Epithelial cell of prostate (primary cell): ENCODE measurements at places on chromosomes 16 and 17.

- DNase-seq, result no peak
Observed at GRCh38 chr16:72836985-72837384, 210.9 kb downstream of the ZFHX3 start.

DNA sequence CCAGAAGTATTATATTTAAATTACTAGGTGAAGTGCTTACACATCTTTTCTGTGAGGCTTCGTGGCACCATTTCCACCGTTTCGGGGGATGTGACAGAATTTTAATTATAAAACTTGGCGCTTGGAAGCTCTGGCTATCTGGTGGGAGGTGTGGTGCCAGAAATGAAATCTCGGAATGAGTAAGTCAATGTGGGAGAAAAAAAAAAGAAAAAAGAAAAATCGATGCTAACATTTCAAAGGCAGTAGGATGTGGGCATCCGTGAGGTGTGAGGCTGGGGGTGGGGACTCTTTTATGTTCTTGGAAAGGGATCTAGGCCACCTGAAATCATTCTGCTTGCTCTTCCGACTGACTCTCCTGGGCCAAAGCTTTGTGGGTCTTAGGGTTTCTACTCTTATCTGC lies 21.9 kb downstream of the CPPED1 start:
- DNase-seq, result no peak

DNA sequence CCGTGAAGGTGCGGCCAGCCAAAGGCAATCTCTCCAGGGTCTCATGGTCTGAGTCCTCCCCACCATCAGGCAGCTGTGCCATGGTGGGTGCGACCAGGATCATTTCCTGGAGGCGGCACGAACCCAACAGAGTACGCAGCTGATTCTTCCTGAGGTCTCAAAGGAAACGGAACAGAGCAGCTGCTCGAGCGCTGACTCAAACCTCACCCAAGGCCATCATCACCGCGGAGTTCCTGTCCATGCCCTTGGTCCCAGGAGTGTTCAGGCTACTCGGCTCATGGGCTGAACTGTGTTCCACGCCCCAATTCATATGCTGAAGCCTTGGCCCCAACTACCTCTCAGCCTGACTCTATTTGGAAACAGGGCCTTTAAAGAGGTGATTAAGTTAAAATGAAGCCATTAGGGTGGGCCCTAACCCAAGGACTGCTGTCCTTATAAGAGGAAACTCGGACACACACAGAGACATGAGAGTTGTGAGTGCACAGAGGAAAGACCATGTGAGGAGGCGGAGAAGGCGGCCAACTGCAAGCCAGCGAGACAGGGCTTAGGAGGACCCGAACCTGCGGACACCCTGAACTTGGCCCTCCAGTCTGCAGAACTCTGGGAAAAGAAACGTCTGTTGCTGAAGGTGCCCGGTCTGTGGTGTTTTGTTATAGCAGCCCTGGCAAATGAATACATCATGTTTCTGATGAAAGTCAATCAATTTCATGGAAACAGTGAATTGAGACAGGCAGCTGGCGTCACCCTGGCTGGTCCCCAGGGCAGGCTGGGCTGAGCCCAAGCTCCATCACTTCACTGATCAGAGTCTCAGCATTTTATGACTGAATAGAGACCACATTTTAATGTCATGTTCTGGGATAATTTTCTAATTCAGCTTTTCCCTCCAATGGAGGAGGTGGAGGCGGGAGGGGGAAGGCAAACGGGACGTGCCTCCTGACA lies 13.7 kb downstream of the MXRA7 start:
- no peak for DNase-seq

GRCh38 chr17:53270936-53271335 lies 551.8 kb upstream of the KIF2B start:
- no peak for DNase-seq

- DNase-seq, result no peak
Observed at GRCh38 chr17:49914664-49915063, 54.3 kb upstream of the DLX4 start.

DNA sequence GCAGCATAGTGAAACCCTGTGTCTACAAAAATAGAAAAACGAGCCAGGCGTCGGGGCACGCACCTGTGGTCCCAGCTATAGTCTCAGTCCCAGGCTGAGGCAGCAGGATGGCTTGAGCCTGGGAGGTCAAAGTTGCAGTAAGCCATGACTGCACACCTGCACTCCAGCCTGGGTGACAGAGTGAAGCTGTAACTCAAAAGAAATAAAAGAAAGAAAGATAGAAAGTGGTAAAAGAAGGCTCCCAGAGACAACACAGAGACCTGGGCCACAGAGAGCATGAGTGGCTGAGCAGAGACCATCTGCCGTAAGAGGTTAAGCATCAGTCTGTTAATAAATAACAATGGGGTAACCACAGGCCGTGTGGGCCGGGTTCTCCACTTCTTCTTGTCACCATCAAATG lies 15.3 kb upstream of the HEXD start:
- no peak for DNase-seq

DNA sequence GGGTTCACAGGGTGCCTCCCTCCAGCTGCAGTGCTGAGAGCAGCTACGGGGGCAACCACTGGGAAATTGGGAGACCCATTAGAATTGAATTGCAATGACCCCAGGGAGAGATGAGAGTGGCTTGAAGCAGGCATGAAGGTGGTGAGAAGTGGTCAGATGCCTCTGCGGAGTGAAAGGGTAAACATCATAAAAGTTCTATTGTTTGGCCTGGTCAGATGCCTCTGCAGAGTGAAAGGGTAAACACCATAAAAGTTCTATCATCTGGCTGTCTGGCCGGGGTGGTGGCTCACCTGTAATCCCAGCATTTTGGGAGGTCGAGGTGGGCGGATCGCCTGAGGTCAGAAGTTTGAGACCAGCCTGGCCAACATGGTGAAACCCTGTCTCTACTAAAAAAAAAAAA lies 53.5 kb downstream of the TNFRSF13B start:
- DNase-seq, result no peak

DNA sequence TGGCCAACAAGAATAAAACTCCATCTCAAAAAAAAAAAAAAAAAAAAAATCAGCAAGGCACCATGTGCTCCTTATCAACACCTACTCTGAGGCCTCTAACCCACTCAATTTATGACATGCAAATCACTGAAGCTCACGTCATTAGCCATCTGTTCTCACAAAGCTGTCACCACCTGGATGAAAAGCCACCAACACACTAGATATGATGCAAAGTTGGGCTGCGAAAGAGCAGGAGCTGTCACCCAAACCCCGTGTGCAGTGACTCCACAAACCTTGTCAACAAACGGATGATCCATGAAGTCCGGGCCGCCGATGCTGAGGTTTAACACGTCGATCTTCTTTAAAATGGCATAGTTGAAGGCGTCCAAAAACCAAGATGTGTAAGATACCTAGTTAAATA lies 25.3 kb downstream of the MBTPS1 start:
- DNase-seq, result no peak

DNA sequence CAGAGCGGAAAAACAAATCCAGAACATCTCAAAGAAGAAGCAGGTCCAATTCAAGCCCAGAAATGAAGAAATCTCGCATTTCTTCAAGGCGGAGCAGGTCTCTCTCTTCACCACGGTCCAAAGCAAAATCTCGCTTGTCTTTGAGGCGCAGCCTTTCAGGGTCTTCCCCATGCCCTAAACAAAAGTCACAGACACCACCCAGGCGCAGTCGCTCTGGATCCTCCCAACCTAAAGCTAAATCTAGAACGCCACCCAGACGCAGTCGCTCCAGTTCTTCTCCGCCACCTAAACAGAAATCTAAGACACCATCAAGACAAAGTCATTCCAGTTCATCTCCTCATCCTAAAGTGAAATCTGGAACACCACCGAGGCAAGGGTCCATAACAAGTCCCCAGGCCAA lies 10.3 kb downstream of the SRRM2 start:
- no peak for DNase-seq

GRCh38 chr16:11893571-11893970 lies 22.2 kb downstream of the GSPT1 start:
- no peak for DNase-seq

DNA sequence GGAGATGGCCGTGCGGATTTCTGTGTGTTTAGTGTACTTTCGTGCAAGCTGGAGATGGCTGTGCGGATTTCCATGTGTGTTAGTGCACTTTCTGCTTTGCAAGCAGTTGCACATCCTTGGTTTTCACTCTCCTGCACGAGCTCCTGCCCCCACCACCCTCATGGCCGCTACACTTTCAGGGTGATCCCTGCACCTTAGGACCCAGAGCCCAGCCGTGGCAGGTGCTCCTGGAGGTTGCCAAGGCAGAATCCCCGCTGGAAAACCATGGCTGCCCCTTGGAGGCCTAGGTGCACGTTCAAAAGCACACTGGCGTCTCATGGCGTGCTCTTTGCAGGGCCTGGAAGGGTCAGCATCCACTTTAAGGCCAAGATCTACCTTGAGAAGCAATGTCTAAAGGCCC lies 311.0 kb upstream of the TNRC6C start:
- DNase-seq, result no peak

DNA sequence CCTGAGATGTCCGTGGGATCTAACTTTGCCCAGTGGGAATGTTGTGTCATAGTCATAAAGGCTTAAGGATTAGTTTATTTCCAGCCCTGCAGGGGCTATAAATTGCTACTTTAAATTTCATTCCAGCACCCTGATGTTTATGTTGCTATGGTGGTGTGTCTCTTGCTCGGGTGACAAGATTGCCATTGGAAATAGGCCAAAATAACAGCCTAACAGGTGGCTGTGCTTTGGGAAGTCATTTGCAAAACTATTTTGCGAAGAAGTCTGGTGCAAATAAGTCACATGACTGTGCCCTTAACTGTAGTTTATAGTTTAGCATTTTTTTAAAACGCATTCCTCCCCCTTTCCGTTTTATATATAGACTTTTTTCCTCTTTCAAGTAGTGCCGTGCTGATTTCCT lies 23.1 kb downstream of the PITPNC1 start:
- DNase-seq, result no peak

- no peak for DNase-seq
Observed at GRCh38 chr17:44024271-44024663, 9.5 kb upstream of the TMEM101 start.

DNA sequence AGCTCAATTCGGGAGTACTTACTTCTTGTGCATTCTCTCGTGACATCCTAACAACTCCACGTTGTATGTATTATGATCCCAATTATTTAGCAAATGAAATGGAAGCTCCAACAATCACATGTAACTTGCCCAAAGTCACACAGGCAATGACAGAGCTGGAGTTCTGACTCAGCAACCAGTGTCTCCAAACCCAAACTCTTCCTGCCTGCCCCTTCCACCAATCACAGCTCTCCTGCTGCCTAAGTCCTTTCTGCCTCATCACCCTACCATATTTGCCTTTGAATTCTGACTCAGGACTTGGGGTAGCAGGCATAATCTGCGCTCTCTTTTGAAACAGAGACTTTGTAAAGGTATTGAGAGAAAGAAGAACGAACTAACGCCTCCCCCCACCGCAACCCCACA lies 245.2 kb upstream of the MAF start:
- no peak for DNase-seq

GRCh38 chr17:35046245-35046644 lies 17.3 kb downstream of the RFFL start:
- no peak for DNase-seq

GRCh38 chr16:88525663-88525990 lies 44.6 kb upstream of the ZC3H18 start:
- no peak for DNase-seq

- no peak for DNase-seq
Observed at GRCh38 chr17:69117855-69118784, 23.6 kb downstream of the ABCA6 start.

DNA sequence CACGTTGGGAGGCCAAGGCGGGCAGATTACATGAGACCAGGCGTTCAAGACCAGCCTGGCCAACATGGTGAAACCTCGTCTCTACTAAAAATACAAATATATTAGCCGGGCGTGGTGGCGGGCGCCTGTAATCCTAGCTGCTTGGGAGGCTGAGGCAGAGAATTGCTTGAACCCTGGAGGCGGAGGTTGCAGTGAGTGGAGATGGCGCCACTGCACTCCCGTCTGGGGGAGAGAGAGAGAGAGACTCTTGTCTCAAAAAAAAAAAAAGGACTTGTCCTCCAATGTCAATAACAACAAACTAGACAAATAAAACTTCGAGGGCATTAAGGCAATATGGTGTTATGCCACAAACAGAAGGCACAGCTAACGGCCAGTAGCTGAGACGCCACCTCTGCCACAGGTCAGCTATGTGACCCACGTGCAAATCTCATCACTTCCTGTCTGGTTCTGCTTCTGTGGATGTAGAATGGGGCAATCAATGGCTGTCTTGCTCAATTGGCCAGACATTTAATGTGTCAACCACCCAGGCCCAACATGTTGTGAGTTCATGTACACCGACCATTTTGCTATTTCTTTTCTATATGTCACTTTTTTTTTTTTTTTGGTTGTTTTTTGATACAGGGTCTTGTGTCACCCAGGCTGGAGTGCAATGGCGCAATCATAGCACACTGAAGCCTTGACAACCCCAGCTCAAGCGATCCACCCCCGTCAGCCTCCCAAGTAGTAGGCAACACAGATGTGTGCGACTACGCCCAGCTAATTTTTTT lies 834 bp upstream of the TXNDC11 start:
- DNase-seq, result no peak

GRCh38 chr16:67504031-67505021 lies 21.0 kb upstream of the AGRP start:
- no peak for DNase-seq
